T-helper 2 cell treated with Interferon-gamma antibody and Interleukin-4, amounts not matched to agents 5 μg/mL and 100 μg/mL, for 36 hours (primary cell): ENCODE measurements at places on chromosomes 2 and 18.

GRCh38 chr2:202736826-202737225 lies 102.1 kb downstream of the FAM117B start:
- no peak overlapping the region for H3K27ac ChIP-seq
- peaks cover 37% of the 10 kb centered on the region for H3K36me3 ChIP-seq
- DNase-seq = no peak
- no peaks in the 10 kb centered on the region for H3K4me1 ChIP-seq
- no peaks in the 10 kb centered on the region for H3K27me3 ChIP-seq

- H3K36me3 ChIP-seq = no peaks in the 10 kb centered on the region
- peaks cover 95% of the 10 kb centered on the region for H3K27me3 ChIP-seq
- H3K27ac ChIP-seq = peak overlapping the region; percentile 49
- peak overlapping the region; percentile 93 for H3K4me3 ChIP-seq
- H3K4me1 ChIP-seq = peaks cover 24% of the 10 kb centered on the region
Measured at GRCh38 chr2:19362755-19363473, 4.5 kb upstream of the OSR1 start.

GRCh38 chr2:167484875-167485274 lies 596.6 kb downstream of the XIRP2 start:
- H3K27ac ChIP-seq = no peak overlapping the region
- H3K4me3 ChIP-seq = no peak overlapping the region
- H3K36me3 ChIP-seq = no peaks in the 10 kb centered on the region
- no peaks in the 10 kb centered on the region for H3K27me3 ChIP-seq

- no peaks in the 10 kb centered on the region for H3K27me3 ChIP-seq
- no peak overlapping the region for H3K27ac ChIP-seq
- DNase-seq = no peak
Measured at GRCh38 chr2:22247466-22247865, 1123.7 kb downstream of the TDRD15 start.

DNA sequence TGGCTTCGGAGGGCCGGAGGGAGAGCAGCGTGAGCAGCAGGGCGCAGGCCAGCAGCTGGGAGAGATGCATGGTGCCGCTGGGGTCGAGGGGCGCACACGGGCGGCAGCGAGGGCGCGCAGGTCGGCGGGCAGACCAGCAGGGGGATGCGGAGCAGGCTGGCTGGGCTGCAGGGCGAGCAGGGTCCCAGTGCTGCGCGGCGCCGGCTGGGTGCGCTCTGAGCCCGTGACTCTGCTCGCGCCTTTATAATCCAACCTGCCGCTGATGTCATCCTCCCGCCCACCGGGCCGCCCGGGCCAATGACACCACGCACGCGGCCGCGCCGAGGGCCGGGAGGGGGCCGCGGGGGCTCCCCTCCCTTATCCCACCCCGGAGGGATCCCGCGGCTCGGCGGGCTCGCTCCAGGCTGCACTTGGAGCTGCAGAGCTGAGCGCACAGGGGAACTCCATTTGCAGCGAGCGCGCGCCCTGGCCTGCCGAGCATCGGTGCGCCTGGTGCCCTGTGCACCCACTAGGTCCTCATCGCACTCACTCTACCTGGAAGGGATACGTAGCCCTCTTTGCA lies at the start of gene NPPC:
Gene NPPC (minus strand): TSS at position 217 of the 562 bp plus-strand sequence. CDS start 147 bp downstream, at position 70.
- no peaks in the 10 kb centered on the region for H3K36me3 ChIP-seq
- DNase-seq = peak; percentile 61
- H3K4me1 ChIP-seq = no peaks in the 10 kb centered on the region
- peak within 1 kb of the TSS; percentile 52 for H3K4me3 ChIP-seq
- peaks cover 41% of the 10 kb centered on the region for H3K27me3 ChIP-seq
- H3K27ac ChIP-seq = no peak within 1 kb of the TSS

- H3K36me3 ChIP-seq = no peaks in the 10 kb centered on the region
- no peak for DNase-seq
- H3K4me1 ChIP-seq = no peaks in the 10 kb centered on the region
- no peak overlapping the region for H3K27ac ChIP-seq
Measured at GRCh38 chr2:104473546-104473945, 380.4 kb upstream of the POU3F3 start.

DNA sequence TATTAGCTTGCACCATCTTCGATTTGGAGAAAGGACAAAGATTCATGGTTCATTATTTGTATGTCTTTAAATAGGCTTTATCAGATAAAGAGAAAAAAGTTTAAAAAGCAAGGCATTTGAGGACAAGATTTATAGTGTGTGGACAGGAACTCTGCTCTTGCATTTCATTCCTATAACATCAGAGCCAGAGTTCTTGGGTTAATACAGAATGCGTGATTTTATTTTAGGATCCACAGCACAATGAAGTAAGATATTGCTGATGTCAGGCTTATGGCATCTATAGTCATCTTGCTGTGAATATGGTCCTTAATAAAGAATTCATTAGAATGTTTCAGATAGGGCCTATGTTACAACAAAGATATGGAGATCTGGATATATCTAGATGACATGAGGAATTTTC lies 19.7 kb downstream of the RASGRP3 start:
- peak overlapping the region; percentile 42 for H3K27ac ChIP-seq
- peaks cover 50% of the 10 kb centered on the region for H3K4me1 ChIP-seq
- peak overlapping the region; percentile 54 for H3K4me3 ChIP-seq
- no peak for DNase-seq
- peaks cover 11% of the 10 kb centered on the region for H3K36me3 ChIP-seq

DNA sequence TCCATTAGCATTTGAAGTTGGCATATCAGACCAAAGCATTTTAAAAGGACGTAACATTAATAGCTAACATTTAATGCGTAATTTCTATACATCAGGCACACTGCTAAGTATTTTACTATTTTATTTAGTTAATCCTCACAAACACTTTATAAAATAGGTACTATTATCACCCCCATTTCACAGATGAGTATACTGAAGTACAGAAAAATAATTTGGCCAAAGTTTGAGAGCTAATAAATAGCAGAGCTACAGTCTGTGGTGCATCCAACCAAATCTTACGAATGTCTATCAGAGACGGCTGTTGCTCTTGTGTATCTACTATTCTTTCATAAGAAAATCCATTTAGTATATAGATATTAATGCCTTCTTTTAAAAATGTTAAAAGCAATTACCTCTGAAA lies 11.9 kb downstream of the TYW5 start:
- H3K27ac ChIP-seq = no peak overlapping the region
- H3K36me3 ChIP-seq = peaks cover 35% of the 10 kb centered on the region
- H3K4me1 ChIP-seq = peaks cover 14% of the 10 kb centered on the region
- H3K27me3 ChIP-seq = no peaks in the 10 kb centered on the region

DNA sequence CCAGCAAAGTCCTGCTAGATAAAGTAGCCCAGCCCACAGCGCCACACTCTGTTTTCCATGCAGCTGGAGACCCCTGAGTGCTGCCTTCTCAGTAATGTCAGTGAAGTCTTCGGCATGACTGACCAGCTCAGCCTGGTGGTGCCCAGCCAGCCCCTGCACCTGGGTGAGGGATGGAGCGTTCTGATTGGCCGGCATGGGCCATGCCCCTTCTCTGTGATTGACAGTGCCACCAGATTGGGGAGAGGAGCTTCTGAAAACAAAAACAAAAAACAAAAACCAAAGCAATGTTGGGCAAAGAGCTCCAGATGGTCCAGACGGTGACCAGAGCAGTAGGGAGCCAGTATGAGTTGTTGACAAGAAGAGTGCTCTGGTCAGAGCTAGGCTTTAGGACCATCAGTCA lies 122.6 kb downstream of the DYSF start:
- H3K27ac ChIP-seq = no peak overlapping the region
- no peaks in the 10 kb centered on the region for H3K36me3 ChIP-seq
- H3K4me3 ChIP-seq = no peak overlapping the region
- H3K27me3 ChIP-seq = no peaks in the 10 kb centered on the region

- no peak overlapping the region for H3K27ac ChIP-seq
- DNase-seq = no peak
- no peaks in the 10 kb centered on the region for H3K36me3 ChIP-seq
- H3K27me3 ChIP-seq = no peaks in the 10 kb centered on the region
- no peaks in the 10 kb centered on the region for H3K4me1 ChIP-seq
- H3K4me3 ChIP-seq = no peak overlapping the region
Measured at GRCh38 chr2:241905716-241906377, 36.3 kb downstream of the RTP5 start.

- DNase-seq = no peak
- H3K4me3 ChIP-seq = no peak overlapping the region
- no peaks in the 10 kb centered on the region for H3K27me3 ChIP-seq
- no peak overlapping the region for H3K27ac ChIP-seq
- H3K4me1 ChIP-seq = no peaks in the 10 kb centered on the region
Measured at GRCh38 chr2:164735309-164735919, 106.2 kb downstream of the COBLL1 start.
